ENCODE measurements at places on chromosomes 5 and 9.

DNA sequence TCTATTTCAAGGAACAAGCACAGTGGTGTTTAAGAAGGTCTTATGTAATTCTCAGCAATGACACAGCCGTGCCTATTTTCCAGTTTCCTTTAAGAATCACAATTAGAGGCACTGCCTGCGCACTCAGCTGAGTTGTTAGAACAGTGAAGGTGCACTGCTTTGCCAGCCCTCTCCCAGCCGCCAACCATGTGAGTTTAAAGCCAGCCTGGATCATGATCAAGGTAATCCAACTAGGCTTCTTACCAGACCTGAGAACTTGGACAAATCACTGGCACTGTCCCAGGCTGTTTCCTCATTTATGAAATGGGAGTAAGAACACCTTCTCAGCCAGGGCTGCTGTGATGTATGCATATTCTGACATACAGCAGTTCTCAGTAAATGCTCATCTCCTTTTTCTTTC, 99.6 kb downstream of the ASTN2 start:
- DNase-seq = no peak

DNA sequence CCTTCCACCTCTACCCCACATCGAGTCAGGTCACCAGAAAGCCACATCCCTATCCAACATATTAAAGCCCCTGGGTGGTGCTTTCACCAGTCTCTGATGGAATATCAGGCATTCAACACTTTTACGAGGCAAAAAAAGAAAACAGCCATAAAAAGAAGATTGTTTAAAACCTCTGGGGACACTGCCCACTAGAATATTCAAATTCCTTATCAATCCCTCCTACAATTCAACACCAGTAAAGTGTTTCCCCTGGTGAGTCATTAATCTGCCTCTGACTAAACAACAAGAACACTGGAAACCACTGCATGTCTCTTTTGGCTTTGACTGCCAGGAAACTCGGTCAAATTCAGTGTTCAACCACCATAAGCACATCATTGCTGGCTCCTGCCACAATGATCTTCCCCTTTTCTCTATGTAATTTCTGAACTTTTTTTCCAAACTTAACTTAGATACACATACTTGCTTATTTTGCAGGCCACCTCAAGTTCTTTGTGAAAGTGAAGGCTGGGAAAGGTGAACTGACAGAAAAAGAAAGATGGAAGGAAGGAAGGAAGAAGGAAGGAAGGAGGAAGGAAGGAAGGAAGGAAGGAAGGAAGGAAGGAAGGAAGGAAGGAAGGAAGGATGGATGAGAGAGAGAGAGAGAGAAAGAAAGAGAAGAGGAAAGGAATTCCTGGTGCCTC, 105.3 kb downstream of the PAX5 start:
- no peak for DNase-seq

GRCh38 chr5:68116868-68117411, 98.6 kb upstream of the PIK3R1 start:
- DNase-seq = no peak

GRCh38 chr5:125100951-125101350, 354.5 kb upstream of the ZNF608 start:
- no peak for DNase-seq

- no peak for DNase-seq
Measured at GRCh38 chr9:135948968-135949367, 12.2 kb downstream of the UBAC1 start.

GRCh38 chr5:88183255-88183654, 85.4 kb downstream of the TMEM161B start:
- DNase-seq = no peak

- DNase-seq = no peak
Measured at GRCh38 chr5:102617191-102618187, 118.7 kb upstream of the SLCO6A1 start.

DNA sequence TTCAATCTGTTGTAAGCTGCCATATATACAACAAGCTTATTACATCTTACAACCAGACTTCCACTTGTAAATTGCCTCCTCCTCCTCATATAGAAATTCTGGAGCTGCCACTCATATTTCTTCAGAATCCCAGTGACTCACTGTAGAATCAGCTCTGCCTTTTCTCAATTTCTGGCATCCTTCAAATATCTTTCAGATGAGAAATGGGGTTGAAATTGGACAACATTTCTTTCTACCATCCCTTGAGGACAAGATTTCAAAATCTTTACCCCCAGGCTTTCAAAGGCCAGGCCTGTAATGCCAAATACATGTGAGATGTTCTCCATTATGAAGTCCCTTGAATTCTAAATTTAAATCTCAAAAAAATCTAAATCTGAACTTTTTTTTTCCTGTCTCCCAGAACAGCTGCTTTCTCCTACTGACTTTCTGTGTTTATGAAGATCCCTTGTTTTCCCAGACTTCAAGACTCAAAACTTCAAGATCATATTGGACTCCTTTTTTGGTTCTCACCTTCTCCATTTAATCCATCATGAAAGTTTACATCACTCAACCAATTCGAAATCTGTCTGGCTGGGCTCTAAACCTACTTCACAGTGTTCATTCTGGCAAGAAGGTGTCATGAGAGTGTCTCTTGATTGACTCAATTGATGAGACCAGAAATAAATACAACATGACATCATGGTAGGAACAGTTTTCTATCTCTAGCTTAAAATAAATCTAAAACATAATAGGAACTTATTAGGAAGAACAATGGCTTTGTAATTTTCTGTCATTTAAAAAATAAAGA, 109.8 kb downstream of the HMHB1 start:
- no peak for DNase-seq

GRCh38 chr9:126393876-126394275, 67.2 kb downstream of the MVB12B start:
- no peak for DNase-seq

DNA sequence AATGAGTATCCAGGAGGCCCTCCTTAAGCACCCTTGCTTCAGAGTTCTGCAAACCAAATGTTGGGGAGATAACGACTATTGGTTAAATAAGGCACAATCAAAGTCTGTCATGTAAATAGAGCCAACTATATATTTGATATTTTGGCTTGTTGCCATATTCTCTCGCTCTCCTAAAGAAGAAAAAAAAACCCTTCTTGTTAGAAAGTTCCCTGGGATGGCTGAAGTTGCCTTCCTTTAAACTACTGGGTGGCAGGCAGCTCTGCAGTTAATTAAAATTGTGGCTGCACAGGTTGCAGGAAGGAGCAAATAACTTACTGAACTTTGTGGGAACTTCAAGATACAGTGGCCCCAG, 227.0 kb upstream of the ANKRD55 start:
- DNase-seq = no peak
